ENCODE measurements at places on chromosomes 1 and 21.

GRCh38 chr1:41169066-41169798, 72.9 kb downstream of the SCMH1 start:
- no peak for DNase-seq

DNA sequence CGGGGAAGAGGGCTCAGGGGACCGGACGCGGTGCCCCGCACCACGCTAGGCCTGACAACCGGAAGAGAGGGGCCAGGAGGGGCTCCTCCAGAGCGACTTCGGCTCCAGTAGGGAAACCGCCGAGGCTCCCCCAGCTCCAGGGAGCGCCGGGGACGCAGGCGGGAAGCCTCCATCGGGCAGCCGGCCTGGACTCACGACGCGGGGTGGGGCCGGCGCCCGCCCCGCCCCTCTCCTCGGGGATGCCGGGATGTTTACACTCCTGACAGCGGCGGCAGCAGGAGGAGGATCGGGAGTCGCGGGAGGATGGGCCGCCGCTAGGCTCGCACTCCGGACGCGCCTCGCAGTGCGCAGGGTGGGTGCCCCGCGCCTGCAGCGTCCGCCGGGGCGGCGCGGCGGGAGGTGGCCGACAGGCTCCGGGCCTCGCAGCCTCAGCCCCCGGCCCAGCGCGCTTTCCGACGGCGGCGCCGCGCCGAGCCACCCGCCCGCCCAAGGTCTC, at the start of gene NEK7:
TSS of gene NEK7 (plus strand) at position 254 of the 496 bp plus-strand sequence. CDS start 75,583 bp downstream, outside the sequence.
- DNase-seq = peak; percentile 79

- DNase-seq = no peak
These were observed 865 bp downstream of the ADPRS start for GRCh38 chr1:36089393-36090121.

GRCh38 chr1:51325878-51326755, 4.2 kb downstream of the TTC39A start:
- DNase-seq = no peak

DNA sequence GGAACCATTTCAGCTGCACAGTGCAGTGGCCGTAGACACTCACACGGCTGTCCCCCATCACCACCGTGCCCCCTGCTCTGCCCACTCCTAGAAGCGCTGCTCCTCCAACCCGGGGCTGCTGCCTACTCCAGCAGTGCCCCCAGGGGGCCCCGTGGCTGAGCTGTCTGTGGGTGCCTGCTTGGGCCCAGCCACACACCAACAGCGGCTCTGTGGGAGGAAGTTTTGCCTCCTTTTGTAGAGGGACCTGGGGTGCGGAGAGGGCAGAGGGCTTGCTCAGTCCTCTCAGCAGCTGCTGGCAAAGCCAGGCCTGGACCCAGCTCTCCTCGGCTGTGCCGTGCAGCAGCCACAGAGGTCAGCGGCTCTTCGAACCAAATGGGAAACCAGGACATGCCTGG, 11.4 kb upstream of the LRRC3 start:
- no peak for DNase-seq

DNA sequence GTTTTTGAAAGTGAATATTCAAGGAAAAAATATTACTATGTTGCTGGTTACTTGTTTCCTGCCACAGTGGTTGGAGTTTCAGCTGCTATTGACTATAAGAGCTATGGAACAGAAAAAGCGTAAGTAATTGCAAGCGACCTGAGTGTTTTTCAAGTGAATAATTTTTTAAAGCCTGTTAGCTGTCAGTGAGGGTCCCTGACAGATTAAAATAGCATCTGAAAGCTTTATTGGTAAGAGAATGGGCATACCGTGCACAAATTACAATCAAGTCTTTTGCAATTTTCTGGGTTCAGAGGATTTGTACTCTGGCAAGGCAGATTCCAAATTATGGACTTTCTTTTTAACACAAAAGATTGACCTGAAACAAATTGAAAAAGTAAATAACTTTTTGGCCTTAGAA, 169.7 kb downstream of the ADGRL2 start:
- DNase-seq = no peak

GRCh38 chr1:202329891-202330290, 11.8 kb downstream of the UBE2T start:
- DNase-seq = no peak

DNA sequence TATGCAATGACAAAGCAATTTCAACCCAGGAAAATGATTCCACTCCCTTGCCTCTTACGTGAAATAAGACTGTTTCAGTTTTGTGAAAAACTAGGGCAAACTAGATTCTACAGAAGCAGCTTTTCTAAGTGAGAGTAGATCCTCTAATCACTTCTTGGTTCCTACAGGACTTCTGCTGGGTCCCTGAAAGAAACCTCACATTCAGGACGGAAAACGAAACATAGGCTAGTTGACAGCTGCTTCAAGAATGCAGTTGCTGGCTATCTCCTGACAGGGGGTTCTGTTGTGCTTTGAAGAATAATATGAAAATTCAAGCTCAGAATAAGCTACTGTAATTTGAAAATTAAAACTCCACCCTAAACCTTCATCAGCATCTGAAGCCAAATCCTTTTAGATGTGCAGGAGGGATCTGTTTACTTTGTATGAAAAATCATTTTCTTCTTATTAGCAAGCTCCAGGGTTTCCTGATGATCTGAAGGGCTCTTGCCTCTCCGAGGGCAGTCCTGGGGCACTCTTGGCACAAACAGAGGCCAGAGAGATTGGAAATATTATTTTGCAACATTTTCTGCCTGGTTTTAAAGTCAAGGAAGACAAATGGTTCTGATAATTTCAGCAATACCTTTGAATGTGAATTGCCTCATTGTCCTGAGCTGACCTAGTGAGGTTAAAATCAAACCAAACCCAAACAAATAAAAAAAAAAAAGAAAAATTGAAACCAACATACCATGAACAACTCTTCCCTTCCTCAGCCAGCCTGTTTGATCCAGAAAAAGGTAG, 55.0 kb downstream of the NTMT2 start:
- no peak for DNase-seq

GRCh38 chr1:23090056-23090455, 70.8 kb downstream of the KDM1A start:
- no peak for DNase-seq

Measured in COR-L47 (cell line).